ENCODE measurements at places on chromosomes 6 and 20.

- DNase-seq: no peak
These were observed 25.4 kb downstream of the PDRG1 start for GRCh38 chr20:31926493-31926892.

GRCh38 chr6:17907406-17908229 is 79.8 kb downstream of the KIF13A start:
- no peak for DNase-seq

GRCh38 chr6:75419980-75420379 is 73.6 kb downstream of the FILIP1 start:
- no peak for DNase-seq

GRCh38 chr6:33777398-33778388 is 11.2 kb downstream of the LEMD2 start:
- DNase-seq: no peak

GRCh38 chr6:145815309-145816274 is 997 bp upstream of the FBXO30 start:
- DNase-seq: no peak

GRCh38 chr20:38809942-38810341 is 4.4 kb downstream of the PPP1R16B start:
- no peak for DNase-seq

- DNase-seq: no peak
These were observed 31.1 kb downstream of the CNKSR3 start for GRCh38 chr6:154479351-154479769.

DNA sequence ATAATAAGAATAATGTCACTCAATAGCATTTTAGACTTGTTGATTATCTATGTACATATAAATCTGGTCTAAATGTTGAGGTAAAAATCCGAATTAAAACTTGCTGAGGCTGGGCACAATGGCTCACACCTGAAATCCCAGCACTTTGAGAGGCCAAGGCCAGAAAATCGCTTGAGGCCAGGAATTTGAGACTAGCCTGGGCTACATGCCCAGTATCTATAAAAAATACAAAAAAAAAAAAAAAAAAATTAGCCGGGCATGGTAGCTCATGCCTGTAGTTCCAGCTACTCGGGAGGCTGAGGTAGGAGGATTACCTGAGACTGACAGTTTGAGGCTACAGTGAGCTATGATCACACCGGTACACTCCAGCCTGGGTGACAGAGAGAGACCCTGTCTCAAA is 34.2 kb upstream of the SUPT3H start:
- no peak for DNase-seq

DNA sequence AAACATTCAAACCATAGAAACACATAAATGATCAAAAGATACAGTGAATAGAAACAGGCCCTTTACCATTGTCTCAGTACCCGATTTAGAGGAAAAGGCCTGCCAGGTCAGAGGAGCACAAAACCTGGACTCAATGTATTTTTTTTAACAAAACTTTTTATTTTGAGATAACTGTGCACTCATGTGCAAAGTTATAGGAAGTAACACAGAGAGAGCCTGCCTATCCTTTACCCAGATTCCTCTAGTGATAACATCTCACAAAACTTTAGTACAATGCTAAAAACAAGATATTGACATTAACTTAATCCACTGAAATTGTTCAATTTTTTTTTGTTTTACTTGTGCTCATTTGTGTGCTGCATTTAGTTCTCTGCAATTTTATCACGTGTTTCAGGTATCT is 36.8 kb upstream of the SAMD3 start:
- no peak for DNase-seq

GRCh38 chr6:43511824-43512415 is 1.8 kb upstream of the LRRC73 start:
- no peak for DNase-seq

- DNase-seq: no peak
These were observed 36.3 kb upstream of the ZFAND3 start for GRCh38 chr6:37783025-37783855.

DNA sequence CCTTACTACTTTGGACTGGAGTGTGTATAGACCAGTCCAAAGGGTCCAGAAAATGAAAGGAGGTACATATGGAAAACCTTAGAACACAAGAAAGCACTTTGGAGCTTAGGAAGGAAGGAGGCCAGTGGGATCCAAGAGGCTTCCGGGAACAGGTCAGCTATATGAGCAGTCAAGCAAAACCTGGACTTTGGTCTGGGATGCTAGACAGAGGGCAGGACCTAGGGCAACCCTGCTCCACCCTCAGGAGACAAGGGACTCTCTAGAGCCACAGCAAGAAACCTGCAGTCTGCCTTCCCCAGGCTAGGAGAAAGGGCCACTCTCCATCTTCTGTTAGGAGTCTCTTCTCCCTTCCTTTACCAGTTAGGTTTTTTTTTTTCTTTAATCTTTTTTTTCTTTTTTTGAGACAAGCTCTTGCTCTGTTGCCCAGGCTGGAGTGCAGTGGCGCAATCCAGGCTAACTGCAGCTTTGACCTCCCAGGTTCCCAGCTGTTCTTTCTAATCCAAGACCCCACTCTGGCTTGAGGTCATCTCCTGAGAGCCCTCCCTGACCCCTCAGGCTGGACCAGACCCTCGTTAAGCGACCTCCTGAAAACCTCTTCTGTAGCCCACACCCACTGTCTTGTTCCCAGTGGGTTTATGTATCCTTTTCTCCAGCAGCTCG is 4.6 kb downstream of the KCNK5 start:
- DNase-seq: no peak

All from activated naive CD4-positive, alpha-beta T cell treated with anti-CD3 and anti-CD28 coated beads, Interleukin-2, amount 50 U/mL, for 72 hours (primary cell).